Nucleus accumbens (tissue), 56 donors: ENCODE measurements at places on chromosomes 12 and 14.
A peak's percentile ranks its signal among the peaks of the same experiment; 100 is the strongest.

DNA sequence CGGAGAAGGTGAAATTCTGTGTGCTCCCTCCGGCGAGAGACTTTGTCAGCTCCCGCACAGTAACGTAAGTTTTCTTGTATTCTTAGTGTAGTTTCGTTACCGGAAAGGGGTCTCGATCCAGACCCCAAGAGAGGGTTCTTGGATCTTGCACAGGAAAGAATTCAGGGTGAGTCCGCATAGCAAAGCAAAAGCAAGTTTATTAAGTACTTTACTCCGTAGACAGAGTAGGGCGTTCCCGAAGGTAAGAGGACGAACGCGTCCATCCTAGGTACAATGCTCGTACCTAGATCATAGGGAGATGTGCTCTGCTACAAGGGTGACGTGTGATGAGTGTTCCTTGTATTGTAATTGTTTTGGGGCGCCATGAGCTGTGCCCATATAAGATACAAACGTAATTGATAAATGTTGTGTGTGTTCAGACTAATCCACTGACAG, 293 bp downstream of the IFI27L1 start:
- DNase-seq: no peak

- no peak for DNase-seq
These were observed 20.0 kb upstream of the TCP11L2 start for GRCh38 chr12:106282457-106283097.

DNA sequence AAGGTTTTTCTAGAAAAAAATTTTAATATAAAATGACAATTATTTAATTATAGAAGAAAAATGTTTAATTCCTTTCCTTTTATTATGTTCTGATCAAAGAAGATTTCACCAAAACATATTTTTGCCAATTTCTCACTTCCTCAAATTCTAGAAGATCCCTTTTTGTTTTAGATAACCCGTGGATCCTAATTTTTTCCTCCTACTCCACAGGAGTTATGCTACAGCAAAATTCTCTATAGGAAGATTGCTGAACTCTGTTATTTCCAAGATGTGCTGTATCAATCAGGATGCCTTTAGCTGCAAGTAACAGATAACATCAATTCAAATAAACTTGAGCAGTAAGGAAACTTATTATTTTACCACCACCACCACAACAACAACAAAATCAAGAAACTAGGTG, 3.8 kb upstream of the SNX6 start:
- no peak for DNase-seq

- no peak for DNase-seq
These were observed 355.5 kb downstream of the SNAPC1 start for GRCh38 chr14:62117751-62118105.

- DNase-seq: no peak
These were observed 53.6 kb downstream of the ARL6IP4 start for GRCh38 chr12:123034022-123034541.

- no peak for DNase-seq
These were observed 212.1 kb downstream of the ITPR2 start for GRCh38 chr12:26620907-26621306.

DNA sequence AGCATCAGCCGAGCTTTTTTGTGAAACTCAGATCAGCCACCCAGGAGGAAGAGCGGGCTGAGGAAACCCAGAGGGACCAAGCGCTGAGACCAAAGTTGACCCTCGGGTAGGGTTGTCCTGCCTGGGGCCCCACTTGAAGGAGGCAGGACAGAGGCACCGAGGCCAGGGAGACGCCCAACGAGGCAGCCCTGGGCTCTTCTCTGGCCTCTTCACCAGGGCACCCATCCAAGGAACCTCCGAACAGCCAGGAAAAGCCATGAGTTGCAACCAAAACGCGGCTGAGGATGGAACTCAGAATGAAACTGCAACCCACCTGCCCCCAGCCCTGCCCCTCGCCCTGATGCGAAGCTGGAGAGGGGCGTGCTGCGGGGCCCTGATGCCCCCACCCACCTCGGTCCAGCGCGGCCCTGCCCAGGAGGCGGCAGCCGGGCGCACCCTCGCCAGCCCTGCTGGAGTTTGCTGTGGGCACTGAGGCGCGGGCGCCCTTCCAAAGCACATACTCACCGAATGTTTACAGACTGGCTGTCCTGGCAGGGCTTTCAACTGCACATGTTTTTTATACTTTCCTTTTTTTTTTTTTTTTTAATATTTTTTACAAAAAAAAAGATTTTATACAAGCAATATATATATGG, 41.9 kb downstream of the JDP2 start:
- no peak for DNase-seq

GRCh38 chr14:105070760-105071137, 5.5 kb upstream of the GPR132 start:
- DNase-seq: no peak

- DNase-seq: peak; percentile 54
These were observed 795 bp downstream of the LMBR1L start for GRCh38 chr12:49109641-49110463.

DNA sequence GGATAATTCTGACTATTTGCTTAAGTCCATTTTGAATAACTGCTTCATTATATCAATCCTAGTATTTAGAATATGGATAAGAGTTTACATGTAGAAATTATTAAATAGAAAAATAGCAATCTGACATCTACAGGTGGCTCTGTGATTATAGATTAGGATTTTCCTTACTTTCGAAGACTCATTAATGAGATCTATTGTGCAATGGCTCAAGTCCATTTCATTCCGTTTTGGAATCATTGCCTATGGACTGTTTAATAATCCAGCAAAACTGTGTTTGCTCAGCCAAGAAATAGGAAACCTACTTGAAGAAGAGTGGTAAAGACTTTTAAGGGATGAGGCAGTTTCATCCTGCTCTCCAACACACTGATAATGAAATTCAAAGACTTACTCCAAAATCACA, 67.8 kb upstream of the SSTR1 start:
- no peak for DNase-seq

DNA sequence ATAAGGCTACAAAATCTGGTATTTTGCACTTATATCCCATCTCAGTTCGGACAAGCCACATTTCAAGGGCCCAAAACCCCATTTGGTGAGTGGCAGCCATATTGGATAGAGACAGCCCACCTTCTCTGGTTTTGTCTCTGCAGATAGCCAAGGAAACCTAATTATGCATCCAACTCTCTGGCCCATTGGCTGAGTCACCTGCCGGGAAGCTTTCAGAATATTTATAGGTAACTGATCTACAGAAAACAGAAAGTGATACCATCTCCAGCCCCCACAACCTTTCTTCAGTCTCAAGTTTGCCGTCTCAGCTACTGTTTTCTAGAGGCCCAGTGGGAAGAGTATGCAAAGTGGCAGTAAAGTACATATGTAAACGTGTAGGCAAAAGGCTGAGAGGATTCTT, 33.7 kb upstream of the PPP1CC start:
- no peak for DNase-seq

DNA sequence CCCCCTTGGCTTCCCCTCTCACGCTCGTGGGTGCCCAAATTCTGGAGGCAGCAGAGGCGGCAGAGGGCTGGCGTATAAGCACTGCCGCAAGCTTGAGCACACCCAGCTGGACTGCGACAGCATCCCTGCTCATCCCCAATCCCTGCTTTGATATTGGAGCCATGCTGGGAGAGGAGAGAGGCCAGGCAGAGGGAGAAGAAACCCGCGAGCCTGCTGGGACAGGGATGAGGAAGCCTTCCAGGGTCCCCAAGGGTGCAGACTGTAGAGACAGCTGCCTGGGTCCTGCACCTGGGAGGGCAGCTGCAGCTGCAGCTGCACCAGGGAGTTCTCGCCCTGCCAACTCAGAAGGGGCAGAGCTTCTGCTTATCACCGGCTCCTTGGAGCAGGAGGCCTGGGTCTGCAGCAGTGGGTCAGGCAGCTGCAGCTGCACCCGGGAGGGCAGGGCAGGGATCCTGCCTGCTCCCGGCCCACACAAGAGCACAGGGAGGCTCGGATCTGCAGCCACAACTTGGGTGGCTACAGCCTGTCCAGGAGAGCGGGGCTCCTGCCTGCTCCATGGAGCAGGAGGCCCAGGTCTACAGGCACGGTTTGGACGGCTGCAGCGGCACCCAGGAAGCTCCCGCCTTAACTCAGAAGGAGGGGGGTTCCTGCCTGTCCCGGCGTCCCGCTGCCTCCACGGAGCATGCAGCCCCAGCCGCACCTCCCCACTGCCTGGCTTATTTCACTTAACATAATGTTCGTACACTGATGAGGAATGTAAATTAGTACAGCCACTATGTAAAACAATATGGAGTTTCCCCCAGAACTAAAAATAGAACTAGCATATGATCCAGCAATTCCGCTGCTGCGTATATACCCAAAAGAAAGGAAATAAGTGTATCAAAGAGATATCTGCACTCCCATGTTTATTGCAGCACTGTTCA, 60.4 kb upstream of the SGPP1 start:
- DNase-seq: no peak

DNA sequence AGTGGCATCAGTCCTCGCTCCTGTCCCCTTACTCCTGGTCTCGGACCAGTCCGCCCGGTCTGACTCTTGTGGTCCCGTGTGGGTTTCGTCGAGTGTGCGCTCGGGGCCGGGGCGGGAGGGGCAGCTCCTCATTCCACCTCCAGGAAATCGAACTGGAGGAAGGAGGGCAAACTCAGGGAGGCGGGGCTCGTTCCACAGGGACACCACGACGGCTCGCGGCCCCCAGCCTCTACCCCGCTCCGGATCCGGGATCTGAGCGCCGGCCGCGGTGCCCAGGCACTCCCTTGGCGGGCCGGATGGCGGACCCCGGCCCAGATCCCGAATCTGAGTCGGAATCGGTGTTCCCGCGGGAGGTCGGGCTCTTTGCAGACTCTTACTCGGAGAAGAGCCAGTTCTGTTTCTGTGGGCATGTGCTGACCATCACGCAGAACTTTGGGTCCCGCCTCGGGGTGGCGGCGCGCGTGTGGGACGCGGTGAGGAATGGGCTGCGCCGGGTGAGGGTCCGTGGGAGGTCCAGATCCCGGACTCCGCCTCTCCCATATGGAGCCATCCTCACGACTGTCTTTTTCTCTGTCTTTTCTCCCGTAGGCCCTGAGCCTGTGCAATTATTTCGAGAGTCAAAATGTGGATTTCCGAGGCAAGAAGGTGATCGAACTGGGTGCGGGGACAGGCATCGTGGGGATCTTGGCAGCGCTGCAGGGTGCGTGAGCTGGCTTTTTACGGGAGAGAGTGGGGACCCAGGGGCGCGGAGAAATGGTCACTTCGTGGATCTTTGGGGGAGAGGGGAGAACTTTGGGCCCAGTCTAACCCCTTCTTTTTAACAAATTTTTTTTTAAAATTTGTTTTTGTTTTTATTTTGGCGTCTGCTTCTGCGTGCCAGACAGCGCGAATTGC, at the start of gene EEF1AKMT3:
Gene EEF1AKMT3, plus strand, starts transcription at position 186 of the 894 bp plus-strand sequence. Its CDS starts 111 bp downstream, at position 297.
- peak; percentile 48 for DNase-seq

- DNase-seq: no peak
These were observed 151.4 kb upstream of the DAAM1 start for GRCh38 chr14:59037086-59037485.

DNA sequence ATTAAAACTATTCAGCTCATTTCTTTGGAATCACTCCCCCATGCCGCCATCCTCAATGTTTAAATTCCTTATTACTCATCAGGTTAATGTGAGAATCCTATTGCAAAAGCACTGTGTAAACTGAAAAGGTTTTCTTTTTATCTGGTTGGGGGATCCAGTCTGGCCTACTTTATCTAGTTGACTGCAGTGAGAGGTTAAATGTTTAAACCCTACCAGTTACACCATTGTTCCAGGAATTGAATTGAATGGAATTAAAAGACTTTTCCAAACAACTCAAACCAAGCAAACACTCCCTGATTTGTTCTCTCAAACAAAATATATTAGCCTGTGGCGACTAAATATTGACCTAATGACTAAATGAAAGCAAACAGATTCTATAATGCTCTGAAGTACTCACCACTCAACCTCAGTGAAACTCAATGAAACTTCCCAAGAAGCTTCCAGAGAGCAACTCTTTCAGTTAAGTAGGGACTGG, 100.5 kb downstream of the VEZT start:
- no peak for DNase-seq

GRCh38 chr14:57066463-57066862, 202.2 kb downstream of the EXOC5 start:
- no peak for DNase-seq

DNA sequence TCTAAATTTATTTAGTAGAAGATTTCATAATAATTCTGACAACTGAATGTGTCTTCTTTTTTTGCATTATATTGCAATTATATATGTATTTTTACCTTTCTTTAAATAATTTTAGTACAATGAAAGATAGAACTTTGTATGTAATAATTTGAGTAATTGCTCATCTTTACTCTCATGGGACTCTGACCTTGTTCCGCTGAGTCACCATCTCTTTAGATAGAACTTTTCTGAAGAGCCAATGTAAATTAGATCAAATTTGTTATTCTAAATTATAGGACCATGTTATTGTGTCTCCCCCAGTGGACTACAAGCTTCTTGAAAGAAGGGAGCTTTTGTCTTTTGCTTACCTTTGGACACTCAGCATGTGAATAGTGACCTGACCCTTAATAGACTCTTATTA, 96.1 kb downstream of the TRHDE start:
- no peak for DNase-seq

DNA sequence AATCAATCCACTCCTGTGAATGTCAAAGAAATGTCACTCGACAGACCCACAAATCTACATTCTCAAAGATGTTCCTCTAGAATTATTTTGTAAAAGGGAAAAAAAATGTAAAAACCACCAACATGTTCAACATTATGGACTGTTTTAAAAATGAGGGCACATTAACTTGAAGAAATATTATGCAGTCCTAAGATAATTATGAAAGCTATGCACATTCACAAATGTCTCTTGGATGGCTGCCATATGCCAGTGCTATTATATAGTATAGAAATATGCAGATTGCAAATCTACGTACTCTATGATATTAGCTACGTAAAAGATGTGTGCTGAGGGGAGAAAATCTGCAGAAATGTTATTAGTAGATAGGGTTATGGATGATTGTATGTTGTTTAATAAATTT, 334.2 kb downstream of the BMP4 start:
- no peak for DNase-seq

- no peak for DNase-seq
These were observed 5.6 kb downstream of the CHFR start for GRCh38 chr12:132881818-132882217.

- no peak for DNase-seq
These were observed 1.6 kb upstream of the FMNL3 start for GRCh38 chr12:49708851-49709250.

DNA sequence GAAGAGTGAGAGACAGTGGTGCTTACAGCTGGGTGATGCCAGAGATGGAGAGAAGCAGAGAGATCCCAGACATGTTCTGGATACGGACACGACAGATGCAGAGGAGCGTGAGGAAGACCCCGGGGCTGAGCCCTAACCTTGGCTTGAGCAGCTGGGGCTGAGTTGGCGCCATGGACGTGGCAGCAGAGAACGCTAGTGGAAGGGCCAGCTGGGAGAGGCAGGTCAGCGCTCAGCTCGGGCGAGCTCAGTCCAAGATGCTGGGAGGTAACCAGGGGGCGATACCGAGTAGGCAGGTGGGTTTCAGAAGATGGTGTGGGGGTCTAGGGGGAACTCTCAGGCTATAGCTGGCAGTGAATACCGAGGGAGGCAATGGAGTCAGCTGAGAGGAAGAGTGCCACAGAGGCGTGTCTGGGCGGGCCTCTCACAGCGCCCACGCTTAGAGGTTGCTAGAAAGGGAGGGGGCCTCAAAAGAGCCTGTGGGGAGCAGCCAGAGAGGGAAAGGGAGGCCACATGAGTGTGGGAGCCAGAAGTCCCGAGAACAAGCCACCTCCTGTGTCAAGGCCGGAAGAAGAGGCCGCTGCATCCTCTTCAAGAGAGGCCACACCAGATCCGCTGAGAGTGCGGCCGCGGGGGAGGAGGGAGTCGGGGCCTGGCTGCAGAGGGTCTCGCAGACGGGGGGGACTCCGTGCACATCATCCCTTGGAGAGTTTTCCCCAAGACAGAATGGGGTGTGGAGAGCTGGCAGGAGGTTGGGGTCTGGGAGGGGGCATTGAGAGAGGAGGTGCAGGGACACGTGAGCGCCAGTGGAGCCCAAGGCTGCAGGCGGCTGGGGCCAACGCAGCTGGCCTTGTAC, 57.0 kb upstream of the DIO3 start:
- DNase-seq: no peak
